Vagina (tissue), 2 donors: ENCODE measurements at places on chromosomes 12 and 14.

DNA sequence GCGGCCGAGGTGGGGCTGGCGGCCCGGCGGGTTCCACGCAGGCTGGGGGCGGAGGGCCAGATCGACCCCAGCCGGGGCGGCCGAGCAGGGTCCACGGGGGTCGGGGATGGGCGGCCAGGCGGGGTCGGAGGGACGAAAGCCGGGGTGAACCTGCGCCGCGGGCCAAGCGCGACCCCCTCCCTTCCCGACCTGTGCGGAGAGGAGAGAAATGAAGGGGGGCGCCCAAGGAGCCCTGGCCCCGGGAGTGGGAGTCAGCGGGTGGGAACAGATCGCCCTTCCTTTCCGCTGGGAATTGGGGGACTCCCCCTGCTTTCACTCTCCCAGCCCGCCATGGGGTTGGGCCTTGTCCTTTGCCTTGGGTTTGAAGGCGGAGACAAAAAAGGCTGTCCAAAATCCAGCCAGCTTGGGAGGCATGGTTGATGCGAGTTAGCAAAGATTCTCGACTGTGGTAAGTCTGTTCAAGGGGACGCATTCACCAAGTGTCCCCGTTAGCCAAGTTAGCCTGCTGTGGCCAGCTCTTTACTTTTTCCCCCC lies 559 bp upstream of the CKAP4 start:
- peak; percentile 89 for DNase-seq

- DNase-seq, result no peak
These were observed 43.6 kb upstream of the ARHGAP5 start for GRCh38 chr14:32033543-32033942.

- DNase-seq, result no peak
These were observed 79.5 kb upstream of the NID2 start for GRCh38 chr14:52148371-52148770.

- DNase-seq, result no peak
These were observed 691.4 kb upstream of the TBX3 start for GRCh38 chr12:115375186-115375991.

- no peak for DNase-seq
These were observed 266.6 kb downstream of the KIF21A start for GRCh38 chr12:39176356-39176755.

DNA sequence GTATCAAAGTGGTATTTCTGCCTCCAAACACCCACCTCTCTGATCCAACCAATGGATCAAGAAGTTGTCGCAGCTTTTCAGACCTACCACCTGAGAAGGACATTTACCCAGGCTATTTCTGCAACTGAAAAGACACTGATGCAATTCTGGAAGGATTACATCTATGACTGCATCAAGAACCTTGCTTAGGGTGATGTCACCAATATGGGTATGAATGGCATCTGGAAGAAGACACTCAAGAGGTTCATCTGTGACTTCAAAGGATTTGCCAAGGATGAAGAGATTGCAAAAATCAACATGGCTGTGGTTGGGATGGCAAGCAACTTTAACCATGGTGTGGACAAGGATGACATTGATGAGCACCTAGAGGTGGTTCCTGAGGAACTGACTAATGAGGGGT lies 154.2 kb downstream of the PCNX1 start:
- no peak for DNase-seq

GRCh38 chr14:70359076-70359424 lies 433 bp downstream of the COX16 start:
- DNase-seq, result no peak

GRCh38 chr12:30985814-30986452 lies 59.4 kb downstream of the TSPAN11 start:
- no peak for DNase-seq

DNA sequence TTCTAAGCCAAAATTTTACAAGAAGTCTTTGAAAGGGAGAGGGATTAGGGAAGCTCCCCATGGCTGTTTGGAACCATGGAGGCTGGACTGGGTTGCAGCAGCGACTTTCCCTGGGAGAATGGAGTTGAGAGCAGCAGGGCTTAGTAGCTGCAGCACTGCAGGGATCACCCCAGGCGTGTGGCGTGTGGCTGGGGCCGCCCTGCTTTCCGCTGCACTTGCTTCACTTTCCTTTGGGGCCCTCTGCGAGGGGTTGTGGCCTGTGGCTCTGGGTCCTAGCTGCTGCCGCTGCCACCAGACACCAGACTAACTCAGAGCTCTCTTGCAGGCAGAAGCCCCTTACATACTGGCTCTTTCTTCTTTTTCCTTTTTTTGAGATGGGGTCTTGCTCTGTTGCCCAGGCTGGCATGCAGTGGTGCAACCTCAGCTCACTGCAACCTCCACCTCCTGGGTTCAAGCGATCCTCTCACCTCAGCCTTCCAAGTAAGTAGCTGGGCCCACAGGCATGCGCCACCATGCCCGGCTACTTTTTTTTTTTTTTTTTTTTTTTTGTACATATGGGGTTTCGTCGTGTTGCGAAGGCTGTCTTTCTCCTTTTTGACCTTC lies 25.4 kb downstream of the CCDC62 start:
- no peak for DNase-seq

- DNase-seq, result no peak
These were observed 15.6 kb downstream of the CIPC start for GRCh38 chr14:77113644-77114043.

GRCh38 chr12:101794574-101794973 lies 36.2 kb downstream of the GNPTAB start:
- no peak for DNase-seq

GRCh38 chr14:67820428-67820971 lies 921 bp downstream of the RAD51B start:
- DNase-seq, result no peak

GRCh38 chr14:99758121-99758821 lies 34.9 kb upstream of the EML1 start:
- DNase-seq, result no peak

DNA sequence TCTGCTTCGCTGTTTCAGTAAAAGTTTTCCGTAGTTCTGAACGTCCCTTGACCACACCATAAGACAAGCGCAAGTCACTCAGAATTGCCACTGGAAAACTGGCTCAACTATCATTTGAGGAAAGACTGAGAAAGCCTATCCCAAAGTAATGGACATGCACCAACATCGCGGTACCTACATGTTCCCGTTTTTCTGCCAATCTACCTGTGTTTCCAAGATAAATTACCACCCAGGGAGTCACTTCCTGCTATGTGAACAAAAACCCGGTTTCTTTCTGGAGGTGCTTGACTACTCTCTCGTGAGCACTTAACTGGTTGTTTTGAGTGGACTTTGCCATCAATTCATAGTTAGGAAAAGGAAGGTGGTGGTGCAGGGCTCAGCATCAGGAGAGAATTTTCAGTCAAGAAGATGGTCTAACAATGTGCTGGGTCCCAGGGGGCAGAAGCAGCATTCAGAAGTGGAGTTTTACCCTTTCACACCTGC lies 1.4 kb downstream of the EGLN3 start:
- DNase-seq, result no peak

DNA sequence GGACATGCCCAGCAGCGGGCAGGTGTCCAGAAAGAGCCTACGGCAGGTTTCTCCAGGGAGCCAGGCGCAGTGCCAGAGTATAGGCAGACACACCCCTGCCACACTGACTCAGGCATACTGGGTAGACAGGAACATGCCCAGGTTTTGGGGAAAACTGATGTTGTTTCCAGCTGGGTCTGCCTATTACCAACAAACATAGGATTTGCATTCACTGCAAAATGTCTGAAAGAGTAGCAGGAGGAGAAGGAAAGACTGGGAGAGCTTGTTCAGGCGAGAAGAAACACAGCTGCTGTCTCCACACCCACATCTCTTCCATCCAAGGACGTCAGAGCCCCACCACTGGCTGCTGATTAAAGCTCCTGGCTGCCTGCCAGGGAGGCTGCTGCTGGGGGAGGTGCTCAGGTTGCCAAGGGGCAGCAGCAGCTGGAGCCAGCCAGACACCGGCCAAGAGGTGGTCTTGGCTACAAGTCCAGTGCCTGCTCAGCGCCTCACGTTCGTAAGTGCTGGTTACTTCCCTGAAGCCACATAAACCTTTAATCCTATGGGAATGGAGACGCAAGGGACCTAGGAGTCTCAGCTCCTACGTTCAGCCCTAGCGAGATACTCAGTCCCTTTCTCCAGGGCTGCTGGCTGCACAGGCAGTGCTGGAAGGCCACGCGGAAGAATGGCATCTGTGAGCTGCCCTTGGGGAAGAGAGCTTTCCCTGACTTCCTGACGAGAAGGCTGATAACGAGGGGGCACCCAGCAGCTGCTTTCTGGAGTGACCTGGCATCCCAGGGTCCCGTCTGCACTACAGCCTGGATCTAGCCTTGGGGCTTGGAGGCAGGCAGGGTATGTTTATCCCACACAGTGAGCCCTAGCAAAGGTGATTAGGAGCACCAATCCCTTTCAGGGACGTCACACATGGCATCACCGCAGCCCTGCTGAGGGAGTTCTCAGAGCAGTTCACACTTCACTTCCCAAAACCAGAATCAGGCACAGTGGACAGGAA lies 58.1 kb downstream of the PLEKHG3 start:
- peak; percentile 93 for DNase-seq

DNA sequence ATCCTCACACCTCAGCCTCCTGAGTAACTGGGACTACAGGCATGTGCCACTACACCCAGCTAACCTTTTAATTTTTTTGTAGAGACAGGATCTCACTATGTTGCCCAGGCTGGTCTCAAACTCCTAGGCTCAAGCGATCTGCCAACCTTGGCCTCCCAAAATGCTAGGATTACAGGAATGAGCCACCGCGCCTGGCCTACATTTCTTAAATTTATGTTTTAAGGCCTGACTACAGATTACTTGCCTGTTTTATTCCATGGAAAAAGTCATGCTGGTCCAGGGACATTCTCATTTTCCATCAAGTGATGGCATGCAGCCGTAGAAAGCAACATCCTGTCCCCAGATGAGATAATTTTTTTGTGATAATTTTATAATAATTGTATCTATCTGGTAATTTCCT lies 6.1 kb downstream of the CD9 start:
- no peak for DNase-seq

DNA sequence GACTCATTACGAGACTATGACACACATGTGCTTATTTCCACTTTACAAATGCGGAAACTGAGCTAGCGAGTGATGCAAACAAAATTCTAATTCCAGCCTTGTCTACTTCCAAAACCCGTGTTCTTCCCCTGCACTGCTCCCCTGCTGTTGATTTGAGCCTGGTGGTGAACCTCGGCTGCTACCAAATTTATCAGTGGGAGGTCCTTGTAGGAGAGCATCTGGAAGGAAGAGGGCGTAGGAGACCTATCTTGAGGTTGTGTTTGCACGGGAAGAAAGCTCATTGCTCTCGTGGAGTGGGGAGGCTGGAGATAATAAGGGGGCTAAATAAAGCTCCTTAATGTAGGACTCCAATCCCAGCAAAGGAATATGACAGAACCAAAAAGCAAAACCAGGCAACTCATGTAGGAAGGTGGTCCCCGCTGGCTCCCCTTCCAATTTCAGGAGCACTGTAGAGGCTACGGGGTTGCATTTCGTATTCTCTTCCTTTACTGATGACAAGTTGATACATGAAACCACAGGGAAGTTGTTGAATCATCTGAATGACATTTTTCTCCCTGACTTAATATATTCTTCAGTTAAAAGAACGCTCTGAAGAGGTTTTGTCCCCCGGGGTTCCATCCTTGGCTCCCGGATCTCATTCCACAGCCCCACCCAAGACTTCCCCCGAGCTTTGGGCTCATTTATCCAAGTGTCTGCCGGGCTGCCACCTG lies 52.6 kb downstream of the FZD10 start:
- DNase-seq, result peak; percentile 74

GRCh38 chr14:49199159-49199558 lies 387.0 kb downstream of the RPS29 start:
- DNase-seq, result no peak

GRCh38 chr14:24851406-24851805 lies 198.5 kb downstream of the STXBP6 start:
- DNase-seq, result no peak

DNA sequence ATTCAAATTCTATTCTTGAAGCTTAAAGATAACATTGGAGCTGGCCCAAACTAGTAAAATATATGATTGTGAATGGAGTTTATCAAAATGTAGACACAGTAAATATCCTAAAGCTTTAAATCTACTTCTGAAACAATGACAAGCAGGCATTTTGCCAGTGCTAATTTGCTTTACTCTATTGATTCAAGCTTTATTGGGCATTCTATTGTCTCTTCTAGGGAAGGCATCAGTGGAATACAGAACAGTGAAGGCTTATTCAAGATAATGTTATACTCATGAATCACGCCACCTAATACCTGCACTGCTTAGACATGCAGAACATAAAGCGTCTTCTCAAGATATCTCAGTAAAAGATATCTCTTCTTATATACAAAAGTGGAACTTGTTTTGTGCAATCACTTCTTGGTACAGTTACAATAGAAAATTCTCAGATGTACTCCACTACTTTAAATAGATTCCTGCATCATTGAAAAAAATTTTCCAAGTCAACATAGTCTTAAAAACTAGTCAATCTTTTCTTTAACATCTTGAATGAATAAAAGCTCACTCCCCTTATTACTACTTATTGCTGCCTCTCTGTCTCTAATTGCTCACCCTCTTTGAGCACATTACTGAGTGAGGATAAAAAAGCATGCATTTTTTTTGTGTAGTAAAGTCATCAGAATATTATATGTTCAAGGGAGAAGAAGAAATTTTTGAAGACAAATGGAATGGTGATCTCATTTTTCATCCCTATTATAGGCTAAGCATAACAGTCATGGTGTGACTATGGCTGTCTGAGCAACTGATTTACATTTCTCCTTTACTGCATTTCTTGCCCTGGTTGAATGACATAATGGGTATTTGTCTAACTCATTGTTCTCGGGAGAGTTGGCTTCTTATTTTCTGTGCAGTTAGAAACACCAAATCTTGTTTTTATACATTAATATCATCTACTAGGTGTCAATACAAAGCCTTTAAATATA lies 98.0 kb upstream of the E2F7 start:
- no peak for DNase-seq

DNA sequence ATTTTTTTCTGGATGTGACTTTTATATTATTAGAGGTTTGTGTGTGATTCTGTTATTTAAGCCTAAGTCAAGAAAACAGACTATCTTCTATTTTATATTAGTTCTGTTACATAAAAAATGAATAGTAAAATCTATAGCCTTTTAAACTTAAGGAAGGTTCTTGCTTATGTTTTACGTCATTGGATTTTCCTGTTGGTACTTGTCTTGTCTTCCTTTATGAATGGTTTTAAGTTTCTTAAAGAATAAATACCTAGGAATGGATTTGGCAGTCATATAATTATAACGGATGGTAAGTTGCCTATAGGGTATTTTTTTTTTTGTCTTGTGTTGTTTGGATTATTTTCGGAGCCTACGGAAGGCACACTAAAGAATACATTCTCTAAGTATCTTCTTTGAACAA lies 161.8 kb upstream of the PTPRQ start:
- DNase-seq, result no peak

DNA sequence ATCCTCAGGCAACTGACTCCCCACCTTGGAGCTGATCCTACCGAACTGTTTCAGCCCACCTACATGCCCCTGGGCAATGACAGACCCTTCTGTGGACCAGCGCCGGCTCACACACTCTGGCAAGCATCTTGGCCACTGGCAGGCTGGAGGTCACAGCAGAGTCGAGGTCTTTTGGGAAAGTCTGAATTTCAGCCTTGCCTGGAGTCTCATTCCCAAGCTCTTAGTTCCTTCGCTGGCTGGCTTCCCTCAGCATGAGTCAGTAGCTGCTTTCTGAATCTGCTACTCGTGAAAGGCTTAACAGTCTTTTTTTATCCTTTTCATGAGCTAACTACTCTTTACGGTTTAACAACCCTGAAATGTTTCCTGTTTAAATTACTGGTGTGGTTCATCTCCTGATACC lies 44.5 kb downstream of the ASCL4 start:
- no peak for DNase-seq

GRCh38 chr12:712172-712863 lies 40.1 kb upstream of the WNK1 start:
- no peak for DNase-seq
